Skeletal muscle cell (primary cell): ENCODE measurements at places on chromosomes 5 and 9.

DNA sequence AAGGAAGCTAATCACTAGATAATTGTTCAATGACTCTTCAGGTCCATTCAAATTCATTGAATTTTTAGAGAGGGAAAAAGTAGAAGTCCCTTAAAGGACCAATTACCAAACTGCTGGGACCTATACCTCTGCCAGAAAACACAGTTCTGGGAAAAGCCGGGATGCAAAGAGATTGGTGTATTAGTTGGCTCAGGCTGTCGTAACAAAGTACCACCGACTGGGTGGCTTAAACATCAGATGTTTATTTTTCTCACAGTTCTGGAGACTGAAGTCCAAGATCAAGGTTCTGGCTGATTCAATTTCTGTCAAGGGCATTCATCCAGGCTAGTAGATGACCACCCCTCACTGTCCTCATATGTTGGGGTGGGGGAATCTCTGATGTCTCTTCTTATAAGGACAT lies 177.1 kb upstream of the FSTL4 start:
- no peak for DNase-seq

DNA sequence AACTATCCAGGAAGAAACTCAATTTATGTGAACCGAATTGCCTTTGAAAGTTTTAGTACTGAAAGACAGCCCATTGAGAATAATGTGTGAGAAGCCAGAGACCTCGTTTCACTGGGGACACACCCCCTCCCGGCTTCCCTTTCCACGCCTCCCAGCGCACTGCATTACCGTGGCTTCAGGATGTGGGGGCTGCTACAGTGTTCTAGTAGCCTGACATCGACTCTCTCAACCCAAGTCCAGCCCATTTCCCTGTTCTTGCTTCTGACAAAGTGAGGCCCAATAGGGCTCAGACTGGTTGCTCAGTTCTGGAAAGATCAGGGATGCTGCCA lies 3.5 kb downstream of the PAX5 start:
- no peak for DNase-seq

DNA sequence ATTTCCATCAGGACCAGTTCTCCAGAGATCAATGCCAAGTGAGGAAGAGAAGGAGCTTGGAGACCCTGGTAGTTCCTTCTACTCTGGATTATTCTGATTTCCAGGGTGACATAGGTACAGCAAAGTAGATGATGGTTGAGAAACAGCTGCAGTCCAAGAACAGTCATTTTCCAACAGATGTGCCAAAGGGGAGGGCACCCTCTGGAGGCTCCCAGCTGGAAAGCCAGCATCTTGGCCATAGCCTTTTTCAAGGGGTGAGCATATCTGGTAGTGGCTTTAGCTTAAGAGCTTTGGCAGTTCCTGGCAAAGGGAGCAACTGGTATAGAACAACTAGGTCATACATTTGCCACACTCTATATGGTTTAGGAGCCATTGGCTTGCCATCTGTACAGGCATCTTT lies 492.7 kb downstream of the RASEF start:
- DNase-seq, result no peak

- DNase-seq, result no peak
Measured at GRCh38 chr5:1734908-1735289, 64.7 kb downstream of the MRPL36 start.

GRCh38 chr5:156694598-156694997 lies 155.5 kb upstream of the PPP1R2B start:
- DNase-seq, result no peak

DNA sequence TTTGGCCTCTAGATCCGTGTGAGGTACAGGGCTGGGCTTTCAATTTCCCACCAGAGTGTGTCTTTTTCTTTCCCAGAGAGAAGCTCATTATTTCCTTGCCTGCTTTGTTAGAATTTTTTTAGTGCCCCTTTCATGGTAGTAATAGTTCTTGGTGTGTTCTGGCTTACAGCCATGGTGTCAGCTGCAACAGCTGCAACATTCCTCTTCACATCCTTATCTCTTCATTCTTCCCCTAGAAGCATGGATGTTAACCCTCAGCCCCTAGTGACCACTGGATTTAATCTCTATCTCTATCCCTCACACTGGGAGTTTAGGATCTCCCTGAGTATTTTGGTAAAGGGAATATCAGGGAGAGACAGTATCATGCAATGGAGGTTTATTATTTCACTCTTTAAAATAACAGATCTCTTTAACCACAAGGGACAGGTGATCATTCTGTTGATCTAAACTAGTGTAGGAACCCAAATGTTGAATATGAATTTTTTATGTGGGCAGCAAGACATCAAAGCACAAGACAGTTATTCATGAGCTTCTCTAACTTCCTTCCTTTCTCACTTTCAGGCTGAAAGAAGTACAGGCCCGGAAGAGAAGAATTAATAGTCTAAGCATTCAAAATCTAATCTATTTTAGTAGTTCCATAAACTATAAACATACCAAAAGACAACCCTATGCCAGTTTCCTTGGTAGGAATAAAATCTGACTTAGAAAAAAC lies 160.2 kb downstream of the FAM170A start:
- DNase-seq, result peak; percentile 25

DNA sequence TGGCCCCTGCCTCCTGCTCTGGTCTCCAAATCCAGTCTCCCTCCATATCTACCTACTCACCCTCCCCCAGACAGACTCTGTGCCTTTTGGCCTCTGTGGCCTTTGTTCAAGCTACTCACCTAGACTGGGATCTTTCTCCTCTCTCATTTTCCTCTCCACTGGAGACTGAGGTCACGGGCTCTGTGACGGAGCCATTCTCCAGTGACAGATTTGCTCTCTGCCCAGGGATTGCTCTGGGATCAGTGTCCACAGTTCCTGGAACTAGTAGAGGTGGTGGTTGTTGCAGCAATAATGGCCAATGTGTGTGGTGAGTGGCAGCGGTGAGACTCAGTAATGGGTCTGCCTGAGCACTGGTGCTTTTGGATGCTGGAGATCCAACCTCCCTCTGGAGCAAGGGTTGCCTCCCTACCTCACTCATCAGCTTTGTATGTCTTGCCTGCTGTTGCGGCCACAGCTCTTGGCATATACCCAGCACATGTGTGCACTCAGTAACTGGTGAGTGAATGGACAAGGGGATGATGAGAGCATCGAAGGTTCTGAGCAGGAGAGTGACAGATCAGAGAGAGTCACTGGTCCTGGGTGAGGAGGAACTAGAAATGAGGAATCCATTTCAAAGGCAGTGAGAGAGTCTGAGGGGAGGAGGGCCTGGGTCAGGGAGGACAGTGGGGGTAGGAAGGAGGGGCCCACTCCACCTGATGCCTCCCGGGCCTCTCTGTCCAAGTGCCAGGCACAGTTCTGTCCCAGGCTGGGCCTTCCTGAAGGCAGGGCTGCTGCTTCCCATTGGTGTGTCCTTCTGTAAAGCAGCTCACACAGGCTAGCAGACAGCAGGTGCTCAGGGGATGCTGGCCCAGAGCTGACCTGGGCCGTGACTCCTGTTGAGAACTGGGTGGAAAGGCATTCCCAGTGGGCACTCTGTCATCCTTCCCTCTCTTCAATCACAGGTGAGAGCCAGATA lies 96.5 kb upstream of the PITX1 start:
- no peak for DNase-seq

GRCh38 chr9:83957248-83957513 lies 22.8 kb downstream of the HNRNPK start:
- DNase-seq, result no peak

DNA sequence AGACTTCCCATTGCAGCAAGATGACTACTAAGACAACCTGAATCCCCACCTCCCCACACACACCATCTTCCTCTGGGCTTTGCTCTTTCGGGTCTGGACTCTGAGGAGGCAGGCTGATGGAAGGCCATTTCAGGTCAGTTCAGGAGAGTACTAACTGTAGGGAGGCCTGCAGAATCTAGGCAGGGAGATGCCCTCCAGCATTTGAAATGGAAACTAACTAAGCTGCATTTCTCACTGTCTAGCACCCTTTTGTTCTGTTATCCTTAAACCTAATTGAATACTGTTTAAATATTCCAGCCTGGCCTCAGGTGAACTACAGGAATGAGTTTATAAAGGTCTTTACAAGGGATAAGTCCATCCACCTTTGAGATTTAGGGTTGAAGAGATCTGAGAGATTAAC lies 4.9 kb upstream of the TBCA start:
- DNase-seq, result no peak

GRCh38 chr9:122904466-122904822 lies 715 bp downstream of the RC3H2 start:
- no peak for DNase-seq

DNA sequence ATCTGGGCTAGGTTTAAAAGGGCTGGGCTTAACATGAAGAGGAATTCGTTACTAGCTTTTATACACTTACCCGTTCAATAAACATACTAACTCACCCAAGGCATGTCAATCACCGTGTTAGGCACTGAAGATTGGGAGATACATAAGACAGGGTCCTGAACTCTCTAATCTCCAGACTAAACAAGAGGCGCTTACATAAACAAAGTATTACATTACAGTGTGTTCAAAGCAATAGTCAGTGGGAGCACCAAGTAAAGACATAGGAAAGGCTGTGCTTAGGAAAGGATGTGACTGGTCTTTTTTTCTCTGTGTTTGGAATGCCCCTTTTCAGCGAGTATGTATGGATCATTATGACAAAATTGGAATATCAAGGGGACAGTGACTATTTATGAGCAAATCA lies 203.6 kb upstream of the ADRA1B start:
- no peak for DNase-seq

DNA sequence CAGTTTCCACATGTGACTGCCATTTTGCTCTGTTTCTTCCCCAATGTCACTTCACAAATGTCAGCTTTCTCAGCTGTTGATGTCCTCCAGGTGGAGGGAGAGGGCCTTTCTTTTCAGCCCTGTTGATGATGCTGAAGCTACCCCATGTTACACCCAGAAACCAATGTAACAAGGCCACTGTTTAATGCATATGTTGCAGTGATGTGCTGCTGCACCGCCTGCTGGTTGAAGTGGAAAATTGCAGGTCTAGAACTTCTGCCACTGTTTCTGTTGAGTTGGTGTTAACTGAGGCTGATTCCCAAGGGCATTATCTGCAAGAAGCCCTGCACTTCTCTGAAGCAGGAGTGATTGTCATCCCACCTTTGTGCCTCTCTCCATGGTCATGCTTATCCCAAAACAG lies 428.4 kb downstream of the KDM4C start:
- no peak for DNase-seq

GRCh38 chr5:62306323-62306895 lies 403 bp downstream of the KIF2A start:
- no peak for DNase-seq

- DNase-seq, result no peak
Measured at GRCh38 chr9:93673021-93673838, 96.8 kb downstream of the PHF2 start.

DNA sequence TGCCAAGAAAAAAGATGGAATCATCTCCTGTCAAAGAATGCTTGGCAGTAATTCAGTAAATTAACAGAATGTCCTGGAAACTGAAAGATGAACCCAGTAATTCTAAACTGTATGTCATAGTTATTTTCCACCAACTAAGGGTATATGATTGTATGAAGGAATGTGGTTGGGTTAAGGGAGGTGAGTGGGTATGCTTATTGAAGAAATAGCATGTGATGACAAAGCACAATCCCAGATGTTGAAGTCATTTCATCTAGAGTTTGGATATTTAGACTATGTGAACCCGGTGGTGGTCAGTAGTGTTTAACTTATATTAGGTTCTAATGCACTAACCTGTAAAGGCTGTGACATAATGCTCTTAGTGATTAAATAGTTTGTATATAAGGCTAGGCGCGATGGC lies 87.3 kb downstream of the CDKN2A start:
- peak; percentile 19 for DNase-seq

DNA sequence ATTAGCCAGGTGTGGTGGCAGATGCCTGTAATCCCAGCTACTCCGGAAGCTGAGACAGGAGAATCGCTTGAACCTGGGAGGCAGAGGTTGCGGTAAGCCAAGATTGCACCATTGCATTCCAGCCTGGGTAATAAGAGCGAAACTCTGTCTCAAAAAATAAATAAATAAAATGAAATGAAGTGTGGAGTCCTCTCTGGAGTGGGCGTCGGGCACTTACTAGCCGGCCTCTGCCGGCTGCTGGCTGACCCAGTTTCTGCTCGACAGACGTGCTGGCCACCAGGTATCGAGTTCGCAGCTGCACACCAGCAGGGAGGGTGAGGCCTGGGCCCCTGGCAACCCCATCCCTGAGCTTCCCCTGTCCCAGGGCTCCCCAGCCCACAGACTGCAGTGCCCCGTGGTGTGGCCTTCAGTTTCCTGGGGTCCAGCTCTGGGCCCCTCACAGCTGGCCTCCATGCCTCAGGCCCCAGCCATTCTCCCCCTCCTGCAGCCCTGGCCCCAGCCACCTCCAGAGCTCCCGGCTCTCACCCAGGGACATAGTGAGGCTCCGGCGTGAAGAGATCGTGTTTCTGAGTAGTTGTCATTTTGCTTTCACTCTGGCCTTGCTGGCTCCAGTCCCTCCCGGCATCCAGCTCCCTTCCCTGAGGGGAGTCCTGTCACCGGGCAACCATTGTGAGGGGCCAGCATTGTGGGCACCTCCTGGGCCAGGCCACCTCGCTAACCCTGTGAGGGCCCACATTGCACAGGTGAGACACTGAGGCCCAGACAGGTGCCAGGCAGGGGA lies 3.8 kb upstream of the STPG3 start:
- no peak for DNase-seq

DNA sequence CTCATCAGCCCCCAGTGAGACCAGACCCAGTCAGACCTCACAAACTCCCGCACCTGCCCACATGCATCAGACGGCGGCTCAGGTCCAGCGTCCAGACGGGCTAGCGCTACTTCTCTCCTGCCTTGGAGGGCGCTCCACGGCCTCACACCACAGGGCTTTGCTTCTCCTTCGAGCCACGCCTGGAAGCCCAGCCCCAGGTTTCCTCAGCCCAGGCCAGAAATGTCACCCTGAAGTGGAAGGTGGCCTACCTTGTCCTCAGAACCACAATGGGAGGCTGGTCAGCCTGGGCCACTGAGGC lies 2.8 kb downstream of the NACC2 start:
- DNase-seq, result no peak

- no peak for DNase-seq
Measured at GRCh38 chr9:79969393-79970145, 397.8 kb downstream of the TLE4 start.

DNA sequence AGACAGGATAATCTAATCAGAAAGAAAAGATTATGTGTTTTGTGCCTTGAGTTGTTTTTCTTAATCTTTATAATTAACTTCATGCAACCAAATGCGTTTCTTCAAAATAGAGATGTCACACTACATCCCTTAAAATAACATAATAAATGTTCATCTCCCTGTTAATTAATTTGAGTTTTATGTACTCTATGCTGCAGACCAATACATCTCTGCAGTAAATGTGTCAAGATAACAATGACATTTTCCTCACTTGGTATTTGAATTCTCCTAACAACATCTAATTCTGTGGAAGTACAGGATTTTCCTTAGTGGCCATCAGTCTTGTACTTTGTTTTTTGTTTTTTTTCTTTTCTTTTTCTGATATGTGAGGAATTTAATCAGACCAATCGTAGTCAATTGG lies 279.2 kb upstream of the TYRP1 start:
- DNase-seq, result no peak
